NCI-H1694 (cell line): ENCODE measurements at places on chromosomes 13 and 19.

- DNase-seq, result no peak
These were observed 334.0 kb downstream of the SLITRK5 start for GRCh38 chr13:88005188-88005587.

- no peak for DNase-seq
These were observed 1606.4 kb upstream of the PRR20A start for GRCh38 chr13:55534306-55534705.

GRCh38 chr13:65461590-65461989 is 1768.5 kb downstream of the PCDH9 start:
- no peak for DNase-seq

- no peak for DNase-seq
These were observed 17.8 kb downstream of the SULT2B1 start for GRCh38 chr19:48569814-48570213.

- DNase-seq, result no peak
These were observed 48.1 kb downstream of the CRTC1 start for GRCh38 chr19:18731562-18732008.

GRCh38 chr13:21436582-21436981 is 22.5 kb downstream of the ZDHHC20 start:
- no peak for DNase-seq

- no peak for DNase-seq
These were observed 15.9 kb upstream of the ZNF208 start for GRCh38 chr19:22026687-22027086.

DNA sequence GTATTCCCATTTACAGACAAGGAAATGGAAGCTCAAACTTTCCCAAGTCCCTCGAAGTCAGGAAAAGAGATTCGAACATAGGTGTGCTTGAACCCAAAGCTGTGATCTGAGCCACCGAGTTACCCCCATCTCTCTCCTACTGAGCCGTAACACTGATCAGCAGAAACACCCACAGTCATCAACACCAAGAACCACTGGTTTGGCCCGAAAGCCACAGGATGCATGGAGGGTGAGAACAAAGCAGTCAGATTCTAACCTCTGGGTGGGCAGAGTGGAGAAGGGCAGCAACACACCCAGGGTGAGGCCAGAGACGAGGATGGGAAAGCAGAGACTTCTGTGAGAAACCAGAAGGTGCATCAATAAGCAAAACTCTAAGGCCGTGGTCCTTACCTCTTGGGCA is 27.7 kb upstream of the POU2F2 start:
- no peak for DNase-seq

- no peak for DNase-seq
These were observed 406 bp upstream of the EID2B start for GRCh38 chr19:39533003-39533512.

GRCh38 chr13:80408270-80408669 is 67.3 kb upstream of the SPRY2 start:
- no peak for DNase-seq

DNA sequence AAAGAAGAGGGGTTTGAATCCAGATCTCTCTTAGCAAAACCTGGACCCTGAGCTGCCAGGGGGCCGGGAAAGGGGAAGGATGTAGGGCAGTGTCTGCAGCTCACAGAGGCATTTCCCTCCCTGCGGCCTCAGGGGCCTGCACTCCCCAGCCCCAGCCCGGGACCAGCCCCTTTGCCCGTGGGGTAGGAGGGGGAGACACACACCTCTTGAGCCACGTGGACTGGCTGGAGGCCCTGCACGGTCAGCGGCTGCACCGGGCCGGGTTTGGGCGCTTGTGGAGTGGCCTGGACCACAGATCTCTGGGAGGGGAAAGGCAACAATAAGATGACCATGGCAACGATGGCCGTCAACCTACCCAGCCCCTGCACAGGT is 26.9 kb downstream of the RFX1 start:
- no peak for DNase-seq

GRCh38 chr19:5814123-5814851 is 9.4 kb downstream of the NRTN start:
- no peak for DNase-seq

GRCh38 chr13:20969182-20969581 is 66.6 kb upstream of the XPO4 start:
- no peak for DNase-seq

DNA sequence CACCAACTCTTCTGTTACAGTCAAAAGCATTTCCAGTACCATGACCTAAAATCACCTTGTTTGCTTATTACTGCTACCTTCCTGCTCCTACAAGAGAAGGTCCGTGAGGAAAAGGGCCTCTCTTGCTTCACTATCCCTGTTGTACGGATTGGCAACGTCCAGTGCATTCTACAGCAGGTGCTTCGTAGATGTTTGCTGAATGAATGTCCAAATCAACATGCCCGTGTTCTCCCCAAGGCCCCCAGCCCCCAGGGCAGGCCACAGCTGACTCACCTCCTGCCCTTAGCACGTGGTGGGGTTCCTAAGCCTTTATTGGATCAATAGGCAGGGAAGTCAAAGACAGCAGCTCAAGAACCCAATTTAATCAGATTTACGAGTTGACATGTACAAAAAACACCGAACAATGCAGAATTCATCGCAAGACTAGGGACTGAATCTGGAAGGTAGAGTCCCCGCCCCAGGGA is 5.5 kb upstream of the NAPA start:
- no peak for DNase-seq

GRCh38 chr13:69921156-69921555 is 186.5 kb upstream of the ATXN8OS start:
- no peak for DNase-seq

- no peak for DNase-seq
These were observed 10.0 kb upstream of the VSTM2B start for GRCh38 chr19:29515706-29516357.
